ENCODE measurements at places on chromosomes 4 and X.

GRCh38 chr4:8185295-8185694 lies 13.8 kb upstream of the SH3TC1 start:
- DNase-seq = no peak

GRCh38 chrX:11196476-11196875 lies 85.3 kb downstream of the HCCS start:
- peak; percentile 37 for DNase-seq

GRCh38 chr4:664713-665231 lies 9.3 kb downstream of the ATP5ME start:
- no peak for DNase-seq

GRCh38 chr4:139315221-139315675 lies 13.0 kb upstream of the NDUFC1 start:
- no peak for DNase-seq

- peak; percentile 81 for DNase-seq
Observed at GRCh38 chrX:130110379-130111219, at the start of gene ELF4. TSS of gene ELF4 (minus strand) at chrX:130110497. CDS start at chrX:130081330, 29,167 bp downstream.

- DNase-seq = no peak
Observed at GRCh38 chr4:86917212-86918039, 17.4 kb upstream of the AFF1 start.

DNA sequence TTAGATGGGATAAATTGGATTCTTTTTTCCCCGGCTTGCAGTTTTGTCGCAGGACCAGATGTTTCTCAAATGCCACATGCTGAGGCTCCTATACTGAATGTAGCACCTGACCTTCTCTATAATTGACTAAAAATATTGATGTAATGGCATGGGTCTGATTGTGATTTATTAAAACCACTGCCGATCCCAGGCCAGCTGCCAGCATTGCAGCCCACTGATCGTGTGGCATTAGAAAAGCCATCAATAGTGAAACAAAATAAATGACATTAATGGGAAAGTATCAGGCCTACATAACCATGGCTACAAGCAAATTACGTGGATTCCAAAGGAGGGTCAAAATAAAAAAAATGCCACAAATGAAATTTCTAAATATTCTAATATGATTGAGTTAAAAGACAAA lies 98.7 kb downstream of the MAB21L2 start:
- DNase-seq = no peak

DNA sequence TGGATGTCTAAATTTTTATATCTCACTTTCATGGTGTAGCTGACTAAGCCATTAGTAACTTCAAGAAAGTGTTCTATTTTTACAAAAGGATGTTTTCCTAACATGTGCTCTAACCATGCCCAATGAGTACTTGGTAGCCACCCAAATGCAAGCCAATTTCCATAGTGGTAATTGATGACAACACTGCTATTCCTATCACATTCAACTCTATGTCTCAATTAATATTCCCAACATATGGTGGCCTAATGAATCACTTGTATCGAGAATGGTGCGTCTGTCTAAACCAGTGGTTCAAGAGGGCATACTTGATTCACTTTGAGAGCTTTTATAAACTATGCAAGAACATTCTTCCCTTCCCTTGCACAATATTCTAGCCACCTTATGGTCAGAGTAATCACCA lies 112.9 kb upstream of the GPRIN3 start:
- no peak for DNase-seq

GRCh38 chrX:71298119-71298518 lies 3.4 kb upstream of the ITGB1BP2 start:
- DNase-seq = no peak

- no peak for DNase-seq
Observed at GRCh38 chr4:121177246-121178137, 13.4 kb upstream of the TNIP3 start.

DNA sequence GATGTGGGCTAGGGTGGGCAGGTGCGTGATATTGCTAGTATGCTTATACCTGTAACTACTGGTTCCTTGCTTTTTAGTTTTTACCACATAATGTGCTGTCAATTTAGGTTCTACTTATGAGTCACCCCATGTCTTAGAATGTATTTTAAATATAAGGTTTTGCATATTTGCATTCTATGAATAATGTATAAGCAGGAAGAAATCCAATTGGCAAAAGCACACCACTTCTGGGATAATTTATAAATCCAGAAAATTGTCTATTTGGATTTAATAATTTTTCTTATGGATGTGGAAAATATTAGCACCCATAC lies 421.6 kb downstream of the PCDH7 start:
- no peak for DNase-seq

GRCh38 chrX:30572004-30572403 lies 5.6 kb downstream of the TASL start:
- DNase-seq = no peak

GRCh38 chrX:111568354-111568753 lies 56.9 kb downstream of the SERTM2 start:
- peak; percentile 20 for DNase-seq

- no peak for DNase-seq
Observed at GRCh38 chr4:30901461-30902451, 181.6 kb downstream of the PCDH7 start.

- no peak for DNase-seq
Observed at GRCh38 chr4:40330536-40330935, 4.6 kb upstream of the CHRNA9 start.

GRCh38 chrX:120791013-120791643 lies 84.5 kb downstream of the CT47B1 start:
- DNase-seq = no peak
